ENCODE measurements at places on chromosomes 12 and 14.

GRCh38 chr12:93957870-93958269, 190.5 kb upstream of the PLXNC1 start:
- no peak for DNase-seq

GRCh38 chr14:65585216-65585615, 172.7 kb downstream of the FUT8 start:
- no peak for DNase-seq

DNA sequence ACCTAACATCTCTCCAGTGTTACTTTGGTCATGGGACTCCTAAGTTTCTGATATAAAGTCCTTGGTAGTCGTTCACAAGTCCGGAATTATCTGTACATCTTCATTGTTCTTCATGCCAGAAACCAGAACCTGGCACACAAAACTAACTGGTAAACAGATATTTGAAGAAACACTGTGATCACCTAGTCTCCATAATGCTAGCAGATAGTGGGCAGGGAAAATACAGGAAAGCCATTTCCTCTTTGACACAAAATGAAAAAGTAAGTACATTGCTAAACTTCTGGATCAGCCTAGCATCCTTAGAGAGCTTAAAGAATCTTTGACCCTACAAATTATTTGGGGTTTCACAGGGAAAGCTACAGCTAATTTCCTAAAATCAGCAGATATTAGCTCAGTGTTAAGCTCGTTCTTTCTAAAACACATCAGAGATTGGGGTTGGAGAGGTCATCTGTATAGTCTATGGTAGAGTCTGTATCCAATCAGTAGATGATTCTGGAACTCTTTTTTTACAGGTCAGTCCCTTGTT, 4.8 kb downstream of the DDIT3 start:
- DNase-seq = no peak

GRCh38 chr12:10385166-10385613, 4.7 kb downstream of the KLRK1 start:
- DNase-seq = no peak

DNA sequence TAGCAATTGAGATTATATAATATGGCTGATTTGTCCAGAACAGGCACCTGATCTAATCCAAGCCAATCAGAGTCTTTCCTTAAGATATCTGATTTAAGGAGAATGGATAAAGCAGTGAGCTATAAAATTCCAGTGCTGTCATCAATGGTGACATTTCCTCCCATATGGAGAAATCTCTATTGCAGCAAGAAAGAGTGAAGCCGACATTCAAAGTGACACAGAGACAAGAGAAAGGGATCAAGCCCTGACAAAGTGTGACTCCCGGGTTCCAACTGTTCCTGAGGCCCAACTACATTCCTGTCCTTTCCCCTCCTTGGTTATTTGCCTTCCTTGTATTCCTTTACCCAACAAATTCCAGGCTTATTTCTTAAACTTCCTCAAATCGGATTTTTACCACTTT, 430.0 kb upstream of the SOX5 start:
- DNase-seq = no peak

GRCh38 chr14:64983439-64984310, 3.0 kb upstream of the FNTB start:
- DNase-seq = no peak

GRCh38 chr12:49885118-49885517, 18.6 kb downstream of the FAIM2 start:
- DNase-seq = no peak

GRCh38 chr12:64193931-64194330, 28.2 kb downstream of the KICS2 start:
- DNase-seq = no peak

- no peak for DNase-seq
Observed at GRCh38 chr12:103640410-103640809, 53.3 kb downstream of the STAB2 start.

DNA sequence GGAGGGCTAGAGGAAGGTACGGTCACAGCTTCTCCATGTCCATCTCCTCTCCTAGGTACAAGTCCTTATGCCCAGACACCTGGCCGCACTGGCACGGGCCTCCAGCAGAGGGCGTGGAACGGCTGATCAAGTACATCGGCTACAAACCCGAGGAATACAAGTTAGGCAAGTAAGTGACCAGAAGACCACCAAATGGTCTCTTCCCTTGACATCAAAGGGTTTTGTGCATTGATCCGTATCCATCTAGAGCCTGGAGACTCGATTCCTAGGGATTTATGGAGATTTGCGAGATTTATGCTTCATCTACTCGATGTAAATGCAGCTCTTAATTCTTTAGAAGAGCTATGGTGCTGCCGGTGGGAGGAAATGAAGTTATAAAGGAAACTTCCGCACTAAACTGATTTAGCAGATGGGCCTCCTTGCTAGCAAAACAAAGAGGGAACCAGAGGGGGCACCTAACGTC, 44.2 kb downstream of the KCTD10 start:
- peak; percentile 80 for DNase-seq

DNA sequence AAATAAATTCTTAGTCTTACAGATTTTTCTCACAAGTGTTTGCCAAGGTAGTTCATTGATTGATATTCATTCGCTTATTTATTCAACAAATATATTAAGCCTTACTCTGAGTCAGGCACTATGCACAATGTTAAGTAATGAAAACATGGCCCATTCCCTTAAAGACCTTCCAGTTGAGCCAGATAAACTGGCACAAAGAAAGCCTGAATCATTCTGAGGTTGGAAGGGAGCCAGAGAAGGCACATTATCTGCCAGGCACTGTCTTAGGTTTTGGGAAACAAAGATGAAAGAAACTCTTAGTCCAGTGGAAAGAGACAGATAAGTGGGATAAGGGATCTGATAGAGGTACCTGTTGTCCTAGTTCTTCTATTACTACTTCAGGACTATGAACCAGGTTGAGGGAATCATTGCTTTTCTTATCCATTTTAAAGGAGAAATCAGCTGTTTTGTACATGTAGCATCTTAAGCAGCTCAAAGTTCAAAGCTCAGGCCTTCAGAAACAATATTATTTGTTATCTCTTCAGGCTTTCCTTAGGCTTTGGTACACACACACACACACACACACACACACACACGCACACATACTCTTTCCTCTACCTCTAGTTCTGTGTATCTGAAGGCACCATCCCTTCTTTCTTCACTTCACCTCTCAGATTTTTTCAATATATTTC, 27.0 kb downstream of the PDE6H start:
- DNase-seq = no peak

DNA sequence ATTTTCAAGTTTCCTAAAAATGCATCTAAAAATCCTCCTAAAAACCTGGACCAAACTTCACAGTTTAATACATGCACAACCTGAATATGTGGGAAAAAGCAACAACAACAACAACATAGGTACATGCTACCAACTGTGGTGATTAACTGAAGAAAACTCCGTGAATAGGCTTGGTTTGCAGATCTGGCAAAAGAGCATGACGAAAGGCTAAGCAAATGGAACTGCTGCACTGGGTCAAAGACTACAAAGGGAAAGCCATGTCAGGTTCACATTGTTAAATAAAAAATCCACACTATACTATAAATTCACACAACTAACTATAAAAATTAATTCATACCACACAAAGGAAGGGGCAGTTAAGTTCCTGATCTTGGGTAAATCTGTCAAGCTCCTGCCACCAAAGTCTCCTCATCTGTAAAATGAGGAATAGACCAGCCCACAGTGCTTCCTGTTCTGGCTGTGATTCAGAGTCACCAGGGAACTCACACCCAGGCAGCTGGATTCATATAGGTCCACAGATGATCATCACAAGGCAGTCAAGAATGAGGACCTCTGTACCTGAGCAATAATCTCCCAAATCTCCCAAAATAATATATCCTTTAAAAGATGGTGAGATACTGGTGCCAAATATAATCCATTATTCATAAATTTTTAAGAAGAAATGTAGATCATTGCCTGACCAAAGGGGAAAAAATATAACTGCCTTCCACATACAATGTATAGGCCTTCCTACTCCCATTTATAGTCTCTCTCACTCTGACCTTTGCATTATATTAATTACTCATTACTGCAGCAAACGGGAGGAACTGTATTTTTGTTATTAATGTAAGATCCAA, 7.0 kb downstream of the CORO1C start:
- no peak for DNase-seq

Measured in activated naive CD4-positive, alpha-beta T cell treated with Interleukin-2 at 50 U/mL for 16 hours (primary cell).